Peyer's patch (tissue), 4 donors: ENCODE measurements at places on chromosomes 1 and 21. TPM values are rescaled to one million over a fixed set of nuclear protein-coding genes. Genes with fewer than 3 reads are reported as not detected.

OR2L3 gene
- total RNA-seq: not detected

LCK gene
- 16.1 TPM for total RNA-seq

USP16 gene
- 49.5 TPM for total RNA-seq

CYYR1 gene
- 3.0 TPM for total RNA-seq

SPRR3 gene
- total RNA-seq: 4.4 TPM

NT5C1A gene
- not detected for total RNA-seq

CD1B gene
- total RNA-seq: not detected

RPE65 gene
- not detected for total RNA-seq

CCDC17 gene
- total RNA-seq: 5.0 TPM

KHDC4 gene
- 110 TPM for total RNA-seq

HFM1 gene
- total RNA-seq: not detected

ALX3 gene
- total RNA-seq: not detected

CFAP107 gene
- total RNA-seq: not detected

SH2D1B gene
- total RNA-seq: 0.76 TPM

PBX1 gene
- total RNA-seq: 57.5 TPM

LRRC39 gene
- 2.4 TPM for total RNA-seq

PRRX1 gene
- 30.5 TPM for total RNA-seq

HAO2 gene
- 0.76 TPM for total RNA-seq
